Left lobe of liver (tissue), 2 donors: ENCODE measurements at places on chromosomes 12 and 14.

DNA sequence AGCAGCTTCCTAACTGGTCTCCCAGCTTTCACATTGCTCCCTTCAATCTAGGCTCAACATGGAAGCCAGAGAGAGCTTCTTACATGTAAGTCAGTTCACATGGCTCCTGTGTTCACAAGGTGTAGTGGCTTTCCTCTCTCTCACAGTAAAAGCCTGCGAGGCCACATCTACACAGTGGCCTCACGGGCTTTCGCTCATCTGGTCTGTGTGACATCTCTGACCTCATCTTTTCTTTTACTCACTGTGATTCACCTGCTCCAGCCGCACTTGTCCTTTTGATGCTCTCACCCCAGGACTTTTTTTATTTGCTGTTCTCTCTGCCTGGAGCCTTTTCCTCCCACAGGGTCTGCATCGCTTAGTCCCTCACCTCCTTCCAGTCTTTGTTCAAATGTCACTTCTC is 122.1 kb downstream of the SLC5A8 start:
- no peak for DNase-seq

- DNase-seq = no peak
These were observed 527.7 kb downstream of the RPS29 start for GRCh38 chr14:49058511-49058910.

DNA sequence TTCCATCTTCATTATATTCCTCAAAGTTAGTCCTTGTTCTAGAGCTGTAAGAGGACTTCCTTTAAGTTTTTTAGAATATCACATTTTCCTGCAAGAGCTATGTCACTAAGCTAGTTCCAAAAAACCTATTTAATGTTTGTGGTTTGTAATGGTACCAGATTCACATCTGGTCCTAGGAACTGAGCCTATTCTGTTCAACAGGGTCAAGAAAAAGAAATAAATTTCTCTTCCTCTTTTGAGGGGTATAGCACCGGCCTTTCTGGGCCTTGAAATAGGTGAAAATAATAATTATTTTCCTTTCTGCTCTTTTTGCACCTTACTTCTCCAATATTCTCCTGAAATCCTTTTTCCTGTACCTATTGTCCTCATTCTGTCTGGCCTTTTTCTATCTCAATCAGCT is 3.6 kb upstream of the STXBP6 start:
- DNase-seq = no peak

DNA sequence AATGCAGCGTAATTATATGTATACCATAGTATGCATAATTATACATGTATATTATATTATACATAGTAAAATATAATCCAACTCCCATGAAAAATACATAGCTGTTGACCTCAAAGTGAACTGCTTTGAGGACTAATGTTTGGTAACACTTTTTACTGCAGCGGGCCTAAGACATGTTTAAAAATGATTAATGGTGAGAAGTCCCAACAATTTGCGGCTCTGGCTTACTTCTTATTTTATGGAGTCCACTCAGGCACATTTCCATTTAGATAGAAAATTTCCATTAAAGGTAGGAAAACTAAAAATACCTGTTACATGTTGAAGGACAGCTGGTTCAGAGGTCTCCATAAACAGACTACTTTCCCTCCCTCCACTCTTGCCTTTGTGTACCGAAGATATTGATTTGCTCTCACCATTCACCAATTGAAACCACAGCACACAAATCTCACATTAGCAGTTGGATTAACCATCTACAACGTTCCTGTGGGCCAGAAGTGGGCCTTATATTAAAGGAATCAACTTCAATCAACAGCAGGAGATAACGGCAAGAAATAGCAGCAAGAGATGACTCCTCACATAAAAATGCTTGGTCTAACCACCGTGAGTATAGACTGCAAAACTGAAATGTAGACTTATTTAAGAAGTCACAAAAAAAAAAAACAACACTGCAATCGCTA is 14.1 kb upstream of the NT5DC3 start:
- no peak for DNase-seq

DNA sequence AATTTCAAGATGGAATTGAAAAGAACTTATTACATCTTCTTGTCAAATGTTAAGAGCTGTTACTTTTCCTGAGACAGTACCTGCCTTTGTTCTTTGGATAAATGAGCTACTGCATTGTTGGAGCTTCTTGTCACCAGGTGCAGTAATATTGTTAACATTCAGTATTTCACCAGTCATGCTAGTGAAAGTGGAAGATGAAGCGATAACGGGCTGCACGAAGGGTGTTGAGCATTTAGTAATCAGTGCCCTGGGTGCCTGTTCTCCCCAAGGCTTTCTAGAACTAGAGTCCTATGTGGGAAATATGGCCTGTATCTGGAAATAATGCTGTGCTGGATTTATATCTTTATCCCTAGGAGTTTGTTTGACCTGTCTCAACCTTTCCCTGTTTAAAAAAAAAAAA is 83.2 kb downstream of the PPP2R5C start:
- DNase-seq = peak; percentile 3

- DNase-seq = no peak
These were observed 107.0 kb downstream of the HELB start for GRCh38 chr12:66409195-66409871.

DNA sequence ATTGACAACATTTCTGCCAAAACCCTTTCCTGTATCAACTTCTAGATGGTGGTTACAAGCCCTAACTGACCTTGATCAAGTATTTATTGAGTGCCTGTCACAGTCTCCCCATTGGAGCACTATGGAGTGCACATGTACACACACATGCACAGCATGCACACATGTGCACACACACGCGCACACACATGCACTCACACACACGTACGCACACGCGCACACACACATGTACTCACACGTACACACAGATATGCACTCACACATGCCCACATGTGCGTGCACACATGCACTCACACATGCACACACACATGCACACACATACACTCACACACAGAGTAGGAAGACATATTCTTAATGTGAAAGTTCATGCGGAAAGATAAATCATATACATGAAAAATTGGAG is 43.7 kb downstream of the MYRFL start:
- DNase-seq = no peak

GRCh38 chr12:79451365-79451764 is 239.4 kb downstream of the PAWR start:
- DNase-seq = no peak

- no peak for DNase-seq
These were observed 93.9 kb downstream of the PLEKHG7 start for GRCh38 chr12:92796650-92797049.

- no peak for DNase-seq
These were observed 4.6 kb upstream of the CYP46A1 start for GRCh38 chr14:99679543-99679942.

- no peak for DNase-seq
These were observed 30.9 kb downstream of the SPPL3 start for GRCh38 chr12:120873226-120873625.

DNA sequence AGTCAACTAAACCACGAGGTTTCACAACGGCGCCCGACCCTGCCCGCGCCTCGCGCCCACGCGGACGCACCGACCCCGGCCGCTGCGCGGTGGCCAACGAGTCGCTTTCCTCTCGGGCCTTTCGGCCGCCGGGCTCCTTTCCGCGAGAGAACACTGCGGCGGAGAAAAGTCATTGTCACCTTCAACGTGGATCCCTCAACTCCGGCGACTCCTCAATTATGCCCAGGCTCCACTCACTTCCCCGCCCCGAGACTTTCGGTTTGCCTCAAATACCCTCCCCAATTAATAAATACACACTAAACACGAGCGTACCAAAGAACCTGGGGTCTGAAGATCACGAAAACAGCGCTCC is 450 bp downstream of the SINHCAF start:
- peak; percentile 56 for DNase-seq

DNA sequence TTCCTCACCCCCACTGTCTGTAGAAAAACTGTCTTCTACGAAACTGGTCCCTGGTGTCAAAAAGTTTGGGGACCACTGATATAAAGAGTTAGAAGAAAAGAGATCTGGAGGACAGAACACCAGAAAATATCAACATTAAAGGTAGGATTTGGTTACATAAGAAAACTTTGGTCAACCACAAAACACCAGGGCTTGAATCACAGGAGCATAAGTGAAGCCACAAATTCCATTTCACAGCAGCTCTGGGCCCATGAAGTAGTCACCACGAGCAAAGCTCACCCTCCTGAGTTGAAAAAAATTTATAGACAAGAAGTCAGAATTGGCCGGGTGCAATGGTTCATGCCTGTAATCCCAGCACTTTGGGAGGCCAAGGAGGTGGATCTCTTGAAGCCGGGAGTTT is 19.4 kb downstream of the RALGAPA1 start:
- no peak for DNase-seq
